Cardiac fibroblast (primary cell): ENCODE measurements at places on chromosomes 3 and 15.

- DNase-seq = no peak
Observed at GRCh38 chr3:48267782-48268181, 26.9 kb downstream of the ZNF589 start.

DNA sequence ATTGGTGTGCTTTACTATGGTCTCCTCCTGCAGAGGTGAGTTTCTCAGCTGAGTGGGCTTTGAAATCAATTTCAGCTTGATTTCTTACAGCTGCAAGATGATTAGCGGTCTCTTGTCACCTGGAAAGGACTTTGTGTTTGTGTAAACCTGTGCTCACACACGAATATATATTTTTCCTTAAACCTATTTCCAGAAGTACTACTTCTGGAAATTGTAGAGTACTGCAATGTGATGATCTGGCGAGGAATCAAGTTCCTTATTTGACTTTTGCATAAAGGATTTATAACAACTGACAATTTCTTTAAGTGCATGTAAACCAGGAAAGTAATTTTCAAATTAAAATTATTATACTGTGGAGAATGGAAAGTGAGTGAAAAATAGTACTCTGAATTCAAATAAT, 2.1 kb downstream of the MCTP2 start:
- no peak for DNase-seq

DNA sequence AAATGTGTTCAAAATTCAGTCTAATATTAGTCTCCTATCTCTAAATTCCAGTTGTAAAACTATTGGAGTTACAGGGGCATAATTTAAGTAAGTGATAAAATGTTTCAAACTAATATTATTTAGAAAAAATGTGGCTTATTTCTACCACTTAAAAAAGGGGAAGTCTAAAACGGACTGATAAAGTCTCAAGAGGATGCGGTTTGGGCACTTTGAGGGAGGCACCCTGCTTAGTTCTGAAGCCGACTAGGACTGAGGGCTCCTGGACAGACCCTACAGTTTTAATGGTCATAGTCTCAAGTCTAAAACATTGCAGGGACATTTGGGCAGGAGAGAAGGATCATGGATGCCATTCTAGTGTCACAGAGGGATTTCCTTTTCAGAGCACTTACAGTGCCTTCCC, 566.3 kb downstream of the NR2F2 start:
- DNase-seq = no peak

GRCh38 chr3:81929697-81930096, 168.3 kb upstream of the GBE1 start:
- DNase-seq = no peak

DNA sequence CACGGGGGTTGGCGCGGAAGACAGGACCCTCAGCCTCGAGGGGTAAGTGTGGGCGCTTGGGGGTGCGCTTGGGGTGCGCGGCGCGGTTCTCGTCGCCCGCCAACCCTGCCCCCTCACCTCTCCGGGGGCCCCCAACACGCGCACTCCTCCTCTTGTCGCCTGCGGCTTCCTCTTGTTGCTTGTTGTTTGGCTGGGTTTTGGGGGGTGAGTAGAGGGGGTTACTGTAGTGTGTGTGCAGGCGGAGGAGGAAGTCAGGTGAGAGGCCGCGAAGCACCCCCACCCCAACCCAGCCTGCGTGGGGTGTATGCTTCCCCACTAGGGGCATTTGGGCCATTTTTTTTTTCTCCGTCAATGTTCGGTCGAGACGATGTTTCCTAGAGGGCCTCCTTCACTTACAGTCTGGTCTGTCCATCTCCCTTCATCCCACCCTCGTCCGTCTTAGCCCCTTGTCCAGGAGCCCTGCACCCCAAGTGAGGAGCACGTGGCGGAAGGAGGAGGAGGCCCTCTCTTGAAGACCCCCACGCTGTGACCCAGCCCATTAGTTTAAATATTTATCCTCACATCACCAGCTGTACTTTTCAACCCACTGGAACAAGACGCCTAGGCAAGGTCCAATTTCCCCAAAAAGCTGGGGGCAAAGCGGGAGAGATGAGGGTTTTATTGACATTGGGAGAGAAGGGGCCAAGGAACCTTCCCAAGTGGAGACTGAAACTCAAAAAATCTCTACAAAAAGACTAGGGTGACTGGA, 20.4 kb upstream of the SATB1 start:
- DNase-seq = no peak

- no peak for DNase-seq
Observed at GRCh38 chr3:195757827-195758226, 37.0 kb downstream of the MUC20 start.

- no peak for DNase-seq
Observed at GRCh38 chr3:183984127-183984740, 33.5 kb downstream of the ABCC5 start.

DNA sequence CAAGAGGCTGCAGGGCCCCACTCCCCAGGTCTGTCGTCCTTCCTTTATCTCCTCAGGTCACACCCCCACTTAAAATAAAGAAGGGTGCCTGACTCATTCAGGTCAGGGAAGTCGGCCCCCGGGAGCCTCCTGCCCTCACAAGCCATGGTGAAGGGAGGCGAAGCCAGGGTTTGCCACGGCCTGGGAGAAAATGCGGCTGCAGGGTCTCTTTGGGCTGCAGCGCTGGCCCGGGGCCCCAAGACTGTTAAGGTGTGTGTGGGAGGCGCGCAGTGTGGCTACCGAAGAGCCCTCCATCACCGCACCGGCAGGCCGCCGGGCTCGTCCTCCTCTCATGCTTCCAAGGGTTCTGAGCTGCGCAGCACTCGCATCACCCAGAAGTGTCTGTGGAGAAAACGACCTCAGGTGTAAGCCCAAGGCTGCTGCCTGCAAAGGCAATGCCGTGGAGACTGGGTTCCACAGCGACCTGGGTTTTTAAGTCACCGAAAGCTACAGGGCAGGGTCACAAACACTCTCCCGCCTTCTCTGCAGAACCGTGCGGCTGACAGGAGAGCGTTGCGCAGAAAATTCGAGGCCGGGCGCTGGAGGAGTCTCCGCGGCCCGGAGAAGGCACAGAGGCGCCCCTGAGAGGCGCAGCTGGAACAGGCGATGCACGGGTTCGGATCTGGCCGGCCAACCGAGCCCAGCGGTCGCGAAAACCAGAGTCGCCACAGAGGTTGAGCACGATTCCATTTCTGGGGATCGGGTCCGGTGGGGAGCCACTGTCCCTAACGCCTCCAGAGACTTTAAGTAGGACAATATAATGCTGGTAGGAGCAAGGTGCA, 8.7 kb downstream of the FOXL2 start:
- DNase-seq = no peak

DNA sequence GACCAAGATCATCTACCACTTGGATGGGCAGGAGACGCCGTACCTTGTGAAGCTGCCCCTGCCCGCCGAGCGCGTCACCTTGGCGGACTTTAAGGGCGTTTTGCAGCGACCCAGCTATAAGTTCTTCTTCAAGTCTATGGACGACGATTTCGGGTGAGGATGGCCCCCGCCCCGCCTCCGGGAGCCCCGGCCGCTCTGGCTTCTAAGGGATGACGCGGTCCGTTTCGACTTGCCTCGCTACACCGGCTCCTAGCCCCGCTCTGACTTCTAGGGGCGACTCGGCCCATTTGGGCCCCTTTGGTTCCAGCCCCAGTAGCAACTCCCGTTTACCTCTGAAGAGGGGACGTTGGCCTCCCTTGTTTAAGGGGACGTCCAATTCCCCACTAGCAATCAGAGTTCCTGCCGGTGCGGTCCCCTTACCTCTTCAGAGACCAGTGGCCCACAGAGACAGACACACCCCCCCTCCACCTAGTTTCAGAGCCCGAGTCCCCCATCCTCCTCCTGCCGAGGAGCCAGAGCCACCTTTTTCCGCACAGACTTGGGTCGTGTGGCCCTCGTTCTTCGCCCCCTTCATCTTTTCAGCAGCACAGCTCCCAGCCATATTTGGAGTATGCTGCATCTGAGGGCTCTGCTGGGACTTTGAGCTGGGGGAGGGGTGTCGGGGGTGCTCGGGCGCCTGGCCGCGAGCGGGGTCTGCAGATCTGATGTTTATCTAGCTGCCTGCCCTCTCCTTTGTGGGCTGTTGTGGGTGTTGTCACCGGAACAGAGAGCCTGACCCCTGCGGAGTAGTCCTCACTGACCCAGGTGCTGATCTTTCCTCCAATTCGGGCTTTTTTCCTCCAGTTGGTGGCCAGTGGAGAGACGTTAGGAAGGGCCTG, 706 bp downstream of the DVL3 start:
- DNase-seq = no peak

DNA sequence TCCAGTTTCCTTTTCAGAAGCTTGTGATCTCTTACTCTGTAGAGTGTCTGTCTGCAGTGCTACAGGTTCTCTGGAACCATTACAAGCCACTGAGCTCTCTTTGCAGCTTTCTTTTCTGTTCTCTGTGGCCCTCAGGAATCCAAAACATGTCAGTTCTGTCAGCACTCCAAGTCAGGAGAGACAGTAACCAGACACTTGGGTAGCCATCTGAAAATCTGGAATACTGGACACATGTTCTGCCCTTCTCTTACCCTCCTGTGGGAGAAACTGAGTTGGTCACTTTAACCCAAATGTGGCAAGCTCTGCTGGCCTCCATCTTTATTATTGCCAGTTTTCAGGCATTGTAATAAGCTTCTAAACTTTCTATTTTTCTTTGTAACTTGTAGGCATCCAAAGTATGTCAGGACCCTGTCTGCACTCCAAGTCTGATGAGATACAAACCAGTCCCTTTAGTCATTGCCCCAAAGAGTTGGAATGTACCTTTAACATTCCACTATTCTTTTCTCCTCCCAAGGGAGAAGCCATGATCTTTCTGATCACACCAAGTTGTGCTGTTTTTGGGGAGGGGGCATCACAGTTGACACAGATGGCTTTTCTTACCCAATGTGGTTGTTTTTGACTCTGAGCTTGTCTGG, 183.7 kb downstream of the DPH6 start:
- peak; percentile 72 for DNase-seq

DNA sequence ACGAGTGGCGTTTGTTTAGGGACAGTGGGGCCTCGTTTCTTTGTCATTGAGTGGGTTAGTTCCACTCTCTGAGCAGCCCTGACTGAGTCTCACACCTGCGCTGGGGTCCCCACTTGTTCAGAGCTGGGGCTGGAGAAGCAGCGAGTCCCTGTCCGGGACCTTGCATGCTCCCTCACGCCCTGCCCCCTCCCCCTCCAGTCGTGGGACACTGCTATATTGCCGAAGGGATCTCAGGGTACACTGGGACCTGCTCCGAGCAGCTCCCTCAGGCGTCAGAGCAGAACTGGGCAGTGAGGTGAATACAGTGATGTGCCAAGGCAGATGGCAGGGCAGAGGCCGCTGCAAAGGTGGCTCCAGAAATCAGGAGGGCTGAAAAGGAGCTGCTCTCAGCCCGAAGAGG, 59.9 kb upstream of the KLF13 start:
- no peak for DNase-seq

- DNase-seq = no peak
Observed at GRCh38 chr3:64998317-64998716, 310.5 kb upstream of the ADAMTS9 start.

DNA sequence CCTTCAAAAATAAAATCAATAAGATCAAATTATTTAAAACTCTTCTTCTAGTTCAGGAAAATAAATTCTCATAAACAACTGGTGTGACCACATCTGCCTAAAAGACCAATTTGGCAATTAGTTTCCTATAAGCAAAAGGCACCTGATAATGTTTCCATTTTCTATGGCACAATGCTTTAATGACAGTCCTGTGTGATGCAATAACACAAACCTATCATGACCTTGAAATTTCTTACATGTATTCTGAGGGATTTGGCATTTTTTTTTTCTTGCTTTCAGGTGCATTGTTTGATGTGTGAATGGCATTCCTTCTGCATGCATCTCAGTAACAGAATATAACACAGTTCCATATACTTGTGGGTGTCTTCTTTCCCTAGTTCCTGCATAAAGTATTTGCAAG, 32.5 kb upstream of the FRMD5 start:
- no peak for DNase-seq
